ENCODE measurements at places on chromosomes 6 and 20.

DNA sequence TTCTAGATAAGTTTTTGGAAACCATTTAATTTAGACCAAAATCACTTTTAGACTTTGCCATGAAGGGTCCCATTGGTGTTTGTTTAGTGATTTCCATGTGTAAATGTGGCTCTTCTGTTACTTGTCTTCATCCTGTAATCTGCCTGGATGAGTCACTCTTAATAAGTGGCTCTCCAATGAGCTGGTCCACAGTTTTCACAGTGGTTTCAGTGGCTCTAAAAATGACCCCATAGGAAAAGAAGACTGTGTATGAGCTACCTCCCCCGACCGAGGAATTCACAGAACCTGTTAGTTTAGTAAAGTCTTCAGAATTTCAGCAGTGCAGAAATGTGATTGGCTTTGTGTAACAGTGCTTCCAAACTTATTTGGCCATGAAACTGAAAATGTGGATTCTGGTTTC, 492.0 kb upstream of the MARCKS start:
- no peak for DNase-seq

DNA sequence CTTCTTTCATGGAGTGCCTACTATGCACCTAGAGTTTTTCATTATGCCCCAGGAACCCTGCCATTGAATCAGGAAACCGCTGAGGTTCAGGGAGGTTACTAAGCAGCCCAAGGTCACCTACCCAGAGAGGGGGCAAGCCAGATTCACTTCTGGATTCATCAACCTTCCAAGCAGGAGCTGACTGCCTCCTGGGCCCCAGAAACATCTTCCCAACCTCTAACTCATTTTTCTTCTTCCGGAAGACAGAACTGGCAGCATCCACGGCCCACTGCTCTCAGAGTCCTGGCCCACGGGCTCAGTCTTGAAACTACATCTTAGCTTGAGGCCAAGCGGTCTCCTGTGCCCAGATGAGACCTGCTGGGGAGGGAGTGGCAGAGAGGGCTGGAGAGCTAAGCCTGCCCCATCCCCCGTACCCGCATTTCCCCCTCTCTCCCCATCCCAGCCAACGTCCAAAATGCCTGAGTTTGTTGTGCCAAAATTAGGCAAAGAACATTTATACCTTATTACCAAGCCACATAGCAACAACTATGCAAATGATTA, 281.0 kb downstream of the CDC5L start:
- no peak for DNase-seq

GRCh38 chr6:137155830-137156229, 17.6 kb downstream of the IL22RA2 start:
- DNase-seq = no peak

GRCh38 chr6:21227486-21227885, 366.1 kb upstream of the SOX4 start:
- no peak for DNase-seq

GRCh38 chr20:2942439-2942838, 69.2 kb downstream of the PTPRA start:
- no peak for DNase-seq
